Panc1 (cell line): ENCODE measurements at places on chromosomes 6 and 20.

GRCh38 chr20:375265-375889 lies 5.2 kb upstream of the TRIB3 start:
- no peak for DNase-seq

- no peak for DNase-seq
Observed at GRCh38 chr20:45873409-45874103, 7.5 kb upstream of the ZSWIM1 start.

DNA sequence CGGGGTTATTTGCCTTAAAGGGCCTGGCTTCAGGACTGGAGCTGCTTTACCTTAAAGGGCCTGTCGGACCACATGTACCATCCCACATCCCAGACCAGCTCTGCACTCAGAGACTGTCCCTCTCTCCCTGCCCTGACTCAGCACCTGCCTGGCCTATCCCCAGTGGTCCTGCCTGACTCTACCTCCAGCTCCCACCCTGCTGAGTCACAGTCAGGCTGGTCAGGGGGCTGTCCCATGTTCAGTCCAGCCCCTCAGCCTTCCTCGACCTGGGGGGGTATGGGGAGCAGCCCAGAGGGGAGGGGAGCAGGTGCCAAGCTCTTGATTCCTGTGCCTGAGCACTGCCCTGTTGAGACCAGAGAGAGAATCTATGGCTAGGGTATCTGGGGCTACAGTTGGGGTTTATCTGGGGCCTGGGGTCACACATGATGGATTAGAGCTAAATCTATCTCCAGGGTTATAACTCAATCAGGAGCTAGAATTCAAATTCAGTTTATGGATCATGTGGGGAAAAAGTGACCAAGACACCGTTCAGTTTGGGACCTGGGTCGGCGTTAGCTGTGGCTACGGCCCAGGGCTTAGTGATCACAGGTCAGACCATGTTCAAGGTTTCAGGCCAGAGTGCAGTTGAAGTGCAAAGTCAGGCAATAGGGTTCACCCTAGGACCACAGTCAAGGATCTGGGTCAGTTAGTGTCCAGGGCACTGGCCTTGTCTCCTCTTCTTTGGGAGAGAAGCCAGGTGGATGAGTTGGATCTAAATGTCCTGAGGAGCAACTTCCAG lies 9.4 kb upstream of the TRIB3 start:
- DNase-seq = no peak

GRCh38 chr20:17940224-17940971 lies 28.2 kb downstream of the SNX5 start:
- DNase-seq = no peak
